ENCODE measurements at places on chromosomes 4 and X. TPM values are rescaled to one million over a fixed set of nuclear protein-coding genes. Genes with fewer than 3 reads are reported as not detected.

DNA sequence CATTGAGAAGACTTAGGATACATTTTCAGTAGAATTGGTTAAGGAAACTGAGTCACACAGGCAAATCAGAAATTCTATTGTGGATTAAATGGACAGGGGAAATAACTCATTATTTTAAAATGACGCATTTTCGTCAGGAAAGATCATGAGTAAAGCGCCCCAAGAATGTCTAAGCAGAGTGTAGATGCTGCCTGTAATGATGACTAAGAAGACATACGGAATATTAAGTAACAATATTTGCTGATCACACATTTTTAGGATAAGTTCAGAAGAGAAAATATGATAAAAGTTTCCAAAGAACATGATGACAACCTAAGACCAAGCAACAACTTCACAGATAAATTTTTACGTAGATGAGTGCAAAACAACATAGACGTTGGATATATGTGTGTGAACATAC is 596.3 kb upstream of the TENM3 start:
- DNase-seq: no peak
- no peak overlapping the region for H3K4me3 ChIP-seq
- H3K4me1 ChIP-seq: no peaks in the 10 kb centered on the region
- no peak overlapping the region for H3K27ac ChIP-seq

- no peak overlapping the region for H3K27ac ChIP-seq
- H3K36me3 ChIP-seq: no peaks in the 10 kb centered on the region
- H3K4me3 ChIP-seq: no peak overlapping the region
- no peak for DNase-seq
- H3K4me1 ChIP-seq: no peaks in the 10 kb centered on the region
- H3K27me3 ChIP-seq: no peaks in the 10 kb centered on the region
Observed at GRCh38 chr4:79385641-79386040, 22.4 kb downstream of the GK2 start.

DNA sequence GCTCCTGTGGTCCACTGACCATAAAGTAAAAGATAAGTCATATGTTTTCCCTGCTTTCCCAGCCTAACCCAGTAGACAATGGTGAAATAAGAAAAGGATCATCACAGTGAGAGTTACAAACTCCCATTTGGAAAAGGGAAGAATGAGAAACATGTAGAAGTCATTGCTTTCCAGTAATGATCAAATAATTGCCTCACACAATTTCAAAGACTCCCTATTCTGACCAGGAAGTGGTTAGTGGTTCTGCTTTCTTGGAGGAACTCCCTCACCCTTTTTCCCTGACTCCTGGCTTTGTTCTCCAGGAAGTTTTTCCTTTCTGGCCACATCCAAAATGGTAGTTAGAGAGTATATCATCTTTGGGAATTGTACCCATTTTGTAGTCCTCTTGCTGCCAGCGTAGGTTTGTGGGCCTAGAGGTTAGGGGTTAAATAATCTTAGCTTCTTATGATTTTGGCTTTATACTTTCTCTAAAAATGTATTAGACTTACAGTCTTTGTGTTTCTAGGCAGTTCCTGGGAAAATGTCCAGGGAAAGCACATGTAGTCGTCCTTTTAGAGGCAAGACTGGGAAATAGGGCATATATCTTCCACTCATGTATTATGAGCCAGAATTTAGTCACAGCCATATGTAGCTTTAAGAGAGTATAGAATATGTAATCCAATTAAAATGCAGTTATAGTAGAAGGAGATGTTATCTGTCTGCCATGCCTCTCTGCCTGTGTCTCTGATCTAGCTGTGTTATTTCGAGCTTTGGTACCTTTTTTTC is 10.5 kb downstream of the VAMP7 start:
- H3K36me3 ChIP-seq: no peaks in the 10 kb centered on the region
- no peaks in the 10 kb centered on the region for H3K4me1 ChIP-seq
- H3K27ac ChIP-seq: no peak overlapping the region
- H3K4me3 ChIP-seq: no peak overlapping the region
- DNase-seq: no peak

GRCh38 chrX:69126642-69127041 is 38.6 kb downstream of the PJA1 start:
- H3K27ac ChIP-seq: no peak overlapping the region
- H3K4me1 ChIP-seq: no peaks in the 10 kb centered on the region
- no peak overlapping the region for H3K4me3 ChIP-seq

GRCh38 chrX:2691543-2692220 is 587 bp downstream of the CD99 start:
- peaks cover 6% of the 10 kb centered on the region for H3K4me1 ChIP-seq
- peak overlapping the region; percentile 88 for H3K4me3 ChIP-seq
- H3K27ac ChIP-seq: peak overlapping the region; percentile 63
- no peaks in the 10 kb centered on the region for H3K36me3 ChIP-seq
- peak; percentile 81 for DNase-seq

DNA sequence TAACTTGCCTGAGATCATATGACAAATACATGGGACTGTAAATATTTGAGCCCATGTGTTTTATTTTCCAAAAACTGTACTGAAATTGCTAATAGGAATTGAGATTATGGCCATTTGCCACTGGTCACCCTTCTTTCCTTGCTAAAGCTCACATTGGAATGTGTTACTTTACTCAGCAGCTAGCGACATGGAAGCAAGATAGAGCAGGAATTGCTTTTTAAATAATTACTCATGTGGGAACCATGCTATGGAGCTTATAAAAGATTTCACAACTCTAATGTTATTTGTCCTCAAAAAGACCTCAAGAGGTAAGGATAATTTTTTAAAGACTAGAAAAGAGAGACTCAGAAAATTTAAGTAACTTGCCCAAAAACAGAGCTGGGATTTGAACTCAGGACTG is 48.8 kb upstream of the AFAP1 start:
- H3K36me3 ChIP-seq: no peaks in the 10 kb centered on the region
- no peaks in the 10 kb centered on the region for H3K27me3 ChIP-seq
- H3K4me1 ChIP-seq: peaks cover 9% of the 10 kb centered on the region
- H3K27ac ChIP-seq: no peak overlapping the region
- no peak for DNase-seq

GRCh38 chrX:105461016-105461415 is 240.5 kb upstream of the TEX13A start:
- no peaks in the 10 kb centered on the region for H3K36me3 ChIP-seq
- no peaks in the 10 kb centered on the region for H3K27me3 ChIP-seq
- H3K4me1 ChIP-seq: no peaks in the 10 kb centered on the region
- no peak overlapping the region for H3K27ac ChIP-seq

- H3K36me3 ChIP-seq: no peaks in the 10 kb centered on the region
- H3K4me3 ChIP-seq: no peak overlapping the region
- H3K27me3 ChIP-seq: no peaks in the 10 kb centered on the region
- no peak overlapping the region for H3K27ac ChIP-seq
Observed at GRCh38 chr4:137998666-137999429, 243.3 kb downstream of the SLC7A11 start.

DNA sequence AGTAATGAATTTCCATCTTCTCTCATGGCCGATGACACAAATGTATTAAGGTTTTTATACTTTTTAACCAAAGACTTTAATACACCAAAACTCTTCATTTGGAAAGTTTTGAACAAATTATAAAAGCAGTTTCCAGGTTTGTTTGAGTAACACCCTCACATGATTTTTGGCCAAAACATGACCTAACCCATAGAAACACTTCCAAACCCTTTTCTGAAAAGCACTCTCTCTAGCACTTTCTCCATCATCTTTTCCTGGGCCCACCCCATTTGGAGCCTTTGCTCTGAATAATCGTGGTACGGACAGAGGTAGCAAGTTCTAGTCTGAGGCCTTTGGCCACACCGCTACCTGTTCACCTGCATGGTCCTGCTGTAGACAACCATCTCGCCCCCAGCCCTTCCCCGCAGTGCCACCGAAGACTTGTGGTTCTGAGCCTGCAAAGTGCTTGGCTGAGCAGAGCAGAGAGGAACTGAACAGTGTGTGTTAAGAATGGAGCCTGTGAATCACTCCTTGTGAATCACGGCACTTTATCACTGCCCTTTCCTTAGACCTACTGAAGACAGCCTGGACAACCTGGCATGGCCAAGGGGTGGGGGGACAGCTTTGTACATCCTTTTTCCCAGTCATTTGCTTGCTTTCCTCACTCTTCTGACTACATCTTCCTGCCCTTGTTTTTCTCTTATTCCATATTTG is 181.8 kb downstream of the PTTG2 start:
- DNase-seq: no peak
- H3K36me3 ChIP-seq: peaks cover 28% of the 10 kb centered on the region
- no peak overlapping the region for H3K4me3 ChIP-seq
- no peaks in the 10 kb centered on the region for H3K27me3 ChIP-seq

GRCh38 chrX:42399632-42400024 is 378.3 kb downstream of the PPP1R2C start:
- no peaks in the 10 kb centered on the region for H3K4me1 ChIP-seq
- no peaks in the 10 kb centered on the region for H3K27me3 ChIP-seq
- DNase-seq: no peak
- no peak overlapping the region for H3K4me3 ChIP-seq
- no peaks in the 10 kb centered on the region for H3K36me3 ChIP-seq

DNA sequence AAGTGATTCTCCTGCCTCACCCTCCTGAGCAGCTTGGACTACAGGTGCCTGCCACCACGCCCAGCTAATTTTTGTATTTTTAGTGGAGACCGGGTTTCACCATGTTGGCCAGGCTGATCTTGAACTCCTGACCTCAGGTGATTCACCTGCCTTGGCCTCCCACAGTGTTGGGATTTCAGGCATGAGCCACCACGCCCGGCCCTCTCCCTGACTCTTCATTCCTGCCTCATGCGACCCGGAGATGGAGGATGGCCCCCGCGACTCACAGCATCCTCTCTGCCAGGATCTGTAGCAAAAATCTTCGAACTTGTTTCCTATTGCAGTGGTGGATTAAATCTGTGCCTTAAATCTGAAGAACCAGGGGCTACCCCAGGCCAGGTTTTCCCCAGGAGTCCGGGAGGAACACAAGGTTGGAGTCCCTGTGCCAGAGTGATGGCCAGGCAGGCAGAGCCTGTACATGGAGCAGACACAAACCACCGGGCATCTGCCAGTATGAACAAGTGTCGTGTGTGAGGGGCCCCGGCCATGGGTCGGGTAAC is 11.5 kb downstream of the CPLX1 start:
- H3K4me1 ChIP-seq: no peaks in the 10 kb centered on the region
- H3K27me3 ChIP-seq: no peaks in the 10 kb centered on the region
- H3K4me3 ChIP-seq: no peak overlapping the region
- H3K27ac ChIP-seq: no peak overlapping the region
- no peak for DNase-seq

- no peaks in the 10 kb centered on the region for H3K36me3 ChIP-seq
- H3K27me3 ChIP-seq: no peaks in the 10 kb centered on the region
- no peak for DNase-seq
- H3K4me1 ChIP-seq: no peaks in the 10 kb centered on the region
Observed at GRCh38 chr4:3776166-3777032, 10.2 kb downstream of the ADRA2C start.

DNA sequence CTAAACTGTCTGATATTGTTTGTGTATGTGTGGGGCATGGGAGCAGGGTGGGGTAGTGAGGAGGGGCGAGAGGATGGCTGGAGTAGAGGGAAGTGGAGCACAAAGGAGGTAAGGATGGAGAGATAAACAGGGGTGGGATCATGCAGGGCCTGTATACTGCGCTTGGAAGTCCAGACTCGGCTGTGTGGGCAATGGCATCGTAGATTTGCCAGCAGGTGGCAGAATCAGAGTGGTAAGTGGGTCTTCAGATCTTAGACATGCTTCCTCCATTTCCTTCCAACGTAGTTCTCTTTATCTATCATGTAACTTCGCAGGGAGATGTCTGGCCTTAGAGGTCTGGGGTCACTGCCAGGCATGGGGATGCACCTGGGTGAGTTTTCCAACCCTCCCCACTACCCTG is 155.5 kb downstream of the PDGFRA start:
- H3K4me1 ChIP-seq: no peaks in the 10 kb centered on the region
- H3K27me3 ChIP-seq: no peaks in the 10 kb centered on the region
- no peak overlapping the region for H3K4me3 ChIP-seq
- no peaks in the 10 kb centered on the region for H3K36me3 ChIP-seq
- no peak overlapping the region for H3K27ac ChIP-seq
- DNase-seq: peak; percentile 47

GRCh38 chrX:45428831-45429230 is 228.2 kb upstream of the DIPK2B start:
- H3K27me3 ChIP-seq: no peaks in the 10 kb centered on the region
- no peak overlapping the region for H3K27ac ChIP-seq
- DNase-seq: no peak
- H3K36me3 ChIP-seq: no peaks in the 10 kb centered on the region

DNA sequence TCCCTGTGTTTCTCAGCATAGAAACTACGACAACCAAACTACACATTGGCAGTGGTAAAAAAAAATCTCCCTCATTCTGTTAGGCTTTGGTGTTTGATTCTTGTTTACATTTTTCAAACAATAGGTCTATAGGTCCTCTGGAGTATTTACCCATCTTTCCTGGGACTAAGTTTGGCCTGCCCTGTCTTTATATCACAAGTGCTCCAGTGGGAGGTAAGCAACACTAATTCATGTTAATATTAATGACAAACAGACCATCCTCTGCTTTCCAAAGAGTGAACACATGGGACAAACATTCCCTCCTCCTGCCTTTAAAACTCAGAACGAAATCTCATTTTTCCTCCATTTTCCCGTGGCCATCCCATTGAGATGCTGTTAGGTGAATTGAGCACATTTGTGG is 514.1 kb upstream of the INTU start:
- DNase-seq: no peak
- H3K36me3 ChIP-seq: no peaks in the 10 kb centered on the region
- H3K27ac ChIP-seq: no peak overlapping the region
- no peaks in the 10 kb centered on the region for H3K4me1 ChIP-seq
- no peaks in the 10 kb centered on the region for H3K27me3 ChIP-seq

DNA sequence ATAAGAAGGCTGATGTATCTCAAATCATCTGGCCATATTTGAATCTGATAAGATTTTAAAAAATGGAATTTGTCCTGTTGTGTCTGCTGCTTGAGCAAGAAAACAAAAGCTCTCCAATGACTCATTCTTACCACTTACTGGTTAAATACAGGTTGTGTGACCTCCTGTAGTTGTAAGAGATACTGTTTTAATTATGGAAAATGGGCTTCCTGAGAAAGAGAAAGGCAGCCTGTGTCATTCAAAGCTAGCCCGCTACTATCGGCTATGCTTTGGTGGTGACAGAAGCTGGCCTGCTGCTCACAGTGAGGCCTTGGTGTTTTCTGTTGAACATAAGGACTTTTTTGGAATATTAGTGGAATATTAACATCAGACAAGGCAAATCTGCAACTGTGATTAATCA is 1722.1 kb upstream of the PCDH10 start:
- H3K27ac ChIP-seq: no peak overlapping the region
- H3K36me3 ChIP-seq: no peaks in the 10 kb centered on the region
- no peak overlapping the region for H3K4me3 ChIP-seq
- DNase-seq: no peak

Gene ENPP6
- total RNA-seq: 0.91 TPM

Gene SPOCK3
- 0.25 TPM for total RNA-seq

Gene USP26
- total RNA-seq: not detected

Gene VCX3A
- not detected for total RNA-seq

Gene MSX1
- 2.3 TPM for total RNA-seq

Gene THAP6
- total RNA-seq: 22.1 TPM

Gene SPANXN3
- total RNA-seq: not detected

Gene TCEAL6
- not detected for total RNA-seq

Gene KIT
- total RNA-seq: 38.1 TPM

Gene BMPR1B
- total RNA-seq: 4.1 TPM

Gene CCDC110
- 4.5 TPM for total RNA-seq

Gene SLC9A6
- total RNA-seq: 14.1 TPM

Gene BEX1
- total RNA-seq: 5.4 TPM

Gene C4orf54
- 0.19 TPM for total RNA-seq

Gene FAM236C
- not detected for total RNA-seq

Gene HSFX2
- total RNA-seq: 0.79 TPM

Gene ADAMTS3
- total RNA-seq: 4.2 TPM
